Neural progenitor cell (in vitro differentiated cells): ENCODE measurements at places on chromosomes 6 and 20.

- peak; percentile 42 for DNase-seq
Observed at GRCh38 chr6:163460307-163460782, 45.8 kb downstream of the QKI start.

GRCh38 chr20:43515628-43516027 lies 8.1 kb downstream of the L3MBTL1 start:
- no peak for DNase-seq

DNA sequence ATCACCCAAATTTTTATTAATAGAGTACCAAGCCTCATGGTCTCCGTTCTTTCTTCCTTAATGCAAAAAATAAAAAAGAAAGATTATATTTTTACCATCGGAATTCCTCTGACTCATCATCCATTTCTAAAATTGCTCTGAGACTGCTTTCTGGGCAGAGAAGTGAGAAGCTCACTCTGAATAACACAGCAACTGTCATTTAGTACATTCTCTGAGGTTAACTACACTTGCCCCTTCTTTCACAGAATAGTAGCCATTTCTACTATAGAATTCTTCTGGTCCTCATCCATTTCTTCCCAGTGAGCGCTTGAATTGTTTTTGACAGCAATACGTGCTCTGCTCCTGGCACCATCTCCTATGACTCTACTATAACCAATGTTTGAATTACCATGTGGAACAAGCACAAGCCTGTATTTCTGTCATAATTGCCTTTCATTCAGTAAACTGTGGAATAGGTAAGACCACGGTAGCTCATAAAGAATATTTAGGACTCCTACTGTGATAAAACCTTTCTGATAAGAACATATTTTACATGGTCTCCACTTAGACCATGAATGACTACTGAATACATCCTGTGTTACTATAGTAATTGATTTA lies 435.5 kb upstream of the NRSN1 start:
- no peak for DNase-seq

DNA sequence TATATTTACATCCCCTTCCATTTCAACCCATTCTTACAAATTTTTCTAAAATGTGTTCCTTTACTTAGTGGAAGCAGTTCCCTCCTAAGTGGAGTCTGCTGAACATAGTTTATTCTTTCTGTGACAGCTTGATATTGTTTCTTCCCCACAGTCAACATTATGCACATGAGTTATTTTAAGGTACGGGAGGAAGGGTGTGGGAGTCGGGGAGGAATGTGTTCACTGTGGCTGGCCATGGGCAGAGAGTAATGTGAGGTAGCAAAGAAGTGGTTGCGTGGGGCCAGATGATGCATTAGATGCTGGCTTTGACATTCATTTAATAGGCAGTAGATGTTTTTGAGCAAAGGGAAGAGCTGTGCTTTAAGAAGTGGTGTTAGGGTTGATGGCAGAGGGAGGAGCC lies 98.5 kb downstream of the ARMC2 start:
- DNase-seq: no peak

DNA sequence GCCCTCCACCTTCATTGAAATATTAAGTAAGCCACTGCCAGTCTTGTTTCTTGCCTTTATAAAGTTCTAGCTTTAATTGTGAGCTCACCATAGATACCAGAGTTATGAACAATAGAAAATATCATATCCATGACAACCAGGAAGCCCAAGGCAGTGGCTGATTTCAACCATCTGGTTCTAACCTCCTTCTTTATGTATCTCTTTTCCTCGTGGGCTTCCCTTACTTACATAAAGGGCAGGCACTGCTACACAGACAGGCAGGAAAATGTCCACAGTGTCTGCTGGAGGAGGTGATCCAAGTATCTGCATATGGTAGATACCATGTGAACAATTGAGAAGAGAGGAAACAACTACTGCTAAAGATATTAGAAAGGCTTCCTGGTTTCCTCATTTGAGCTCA lies 65.2 kb upstream of the PRND start:
- DNase-seq: no peak

- no peak for DNase-seq
Observed at GRCh38 chr6:109790131-109790530, 99.0 kb downstream of the FIG4 start.

GRCh38 chr6:34904990-34905613 lies 16.0 kb downstream of the ANKS1A start:
- no peak for DNase-seq

DNA sequence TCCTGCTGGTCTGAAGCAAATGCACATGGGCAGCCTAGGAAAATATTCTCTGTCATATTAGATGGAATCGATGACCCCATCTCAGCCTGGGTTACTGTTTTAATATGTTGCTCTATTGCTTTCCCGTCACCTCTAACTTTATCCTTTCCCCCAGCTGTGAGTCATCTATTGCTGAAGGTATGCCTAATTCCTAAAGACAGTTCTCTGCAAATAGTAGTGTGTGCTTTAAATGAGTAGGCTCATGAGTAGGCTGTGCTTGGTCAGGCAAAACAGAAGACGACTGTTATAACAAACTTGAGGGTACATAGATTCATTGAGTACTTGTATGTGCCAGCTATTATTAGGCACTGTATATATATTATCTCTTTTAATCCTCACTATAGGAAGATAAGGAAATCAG lies 47.2 kb downstream of the CTNNBL1 start:
- no peak for DNase-seq

DNA sequence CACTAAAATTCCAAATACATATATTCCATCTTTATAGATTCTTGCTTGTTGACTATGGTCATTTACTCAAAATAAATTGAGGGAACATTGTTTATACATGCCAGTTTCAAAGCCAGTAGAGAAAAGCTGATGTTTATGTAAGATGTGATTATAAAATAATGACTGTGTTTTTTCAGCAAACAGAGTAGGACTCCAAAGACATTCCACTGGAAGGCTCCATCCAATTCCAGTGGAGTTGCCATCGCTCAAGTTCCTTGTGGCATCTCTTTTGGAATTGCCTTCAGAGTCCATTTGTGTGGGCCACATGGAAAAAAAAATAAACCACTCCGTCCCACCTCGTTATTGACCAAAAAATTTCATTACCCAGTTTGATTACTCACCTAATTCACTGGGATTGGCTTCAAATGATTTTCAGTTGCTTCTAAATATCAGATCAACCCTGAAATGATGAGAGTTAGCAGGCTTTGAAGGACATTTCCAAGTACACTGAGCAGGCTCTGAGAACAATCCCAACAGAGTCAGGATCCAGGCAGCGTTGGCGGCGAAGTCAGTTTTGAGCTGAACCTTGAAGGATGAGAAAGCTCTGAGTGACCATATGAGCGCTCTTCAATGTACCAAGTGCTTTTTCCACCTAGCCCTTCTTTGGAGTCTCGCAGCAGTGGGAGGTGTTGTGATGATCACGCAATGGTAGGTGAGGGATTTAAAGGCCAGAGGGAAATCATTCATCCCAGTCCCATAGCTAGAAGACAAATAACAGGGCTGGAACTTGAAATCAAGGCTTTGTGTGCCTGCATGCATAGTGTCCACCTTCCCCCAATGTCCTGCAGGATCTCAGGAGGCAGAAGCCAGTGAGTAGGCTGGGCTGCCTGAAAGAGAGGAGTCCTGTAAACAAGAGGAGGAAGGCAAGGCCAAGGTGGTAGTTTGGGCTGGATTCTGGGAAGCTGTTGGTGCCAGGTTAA lies 281.7 kb downstream of the CDC5L start:
- no peak for DNase-seq

DNA sequence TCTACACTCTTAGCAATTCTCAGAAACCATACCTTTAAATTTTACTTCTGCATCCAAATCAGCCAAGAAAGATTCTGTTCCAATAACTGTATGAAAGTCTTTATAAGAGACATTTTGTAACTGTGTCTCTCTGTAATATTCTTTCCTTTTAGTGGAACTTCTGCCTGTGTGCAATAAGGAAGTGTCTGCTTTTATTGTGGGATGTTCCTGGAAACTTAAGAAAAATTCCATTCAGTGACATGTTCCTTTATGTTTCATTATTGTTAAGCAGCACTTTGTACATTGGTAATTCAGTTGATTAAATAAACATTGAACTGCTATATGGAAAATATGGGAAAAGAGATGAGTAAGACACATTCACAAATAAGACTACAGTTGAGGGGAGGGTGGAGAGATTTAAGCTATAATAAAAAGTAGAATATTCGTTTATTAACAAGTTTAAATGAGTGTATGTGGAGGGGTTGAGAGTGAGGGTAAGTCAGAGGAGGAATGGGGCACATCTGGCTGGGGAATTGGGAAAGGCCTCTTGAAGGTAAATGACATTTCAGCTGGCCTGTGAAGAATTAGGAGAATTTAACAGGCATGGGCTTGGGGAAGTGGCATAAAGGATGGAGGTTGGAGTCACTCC lies 11.9 kb downstream of the NUS1 start:
- DNase-seq: no peak

DNA sequence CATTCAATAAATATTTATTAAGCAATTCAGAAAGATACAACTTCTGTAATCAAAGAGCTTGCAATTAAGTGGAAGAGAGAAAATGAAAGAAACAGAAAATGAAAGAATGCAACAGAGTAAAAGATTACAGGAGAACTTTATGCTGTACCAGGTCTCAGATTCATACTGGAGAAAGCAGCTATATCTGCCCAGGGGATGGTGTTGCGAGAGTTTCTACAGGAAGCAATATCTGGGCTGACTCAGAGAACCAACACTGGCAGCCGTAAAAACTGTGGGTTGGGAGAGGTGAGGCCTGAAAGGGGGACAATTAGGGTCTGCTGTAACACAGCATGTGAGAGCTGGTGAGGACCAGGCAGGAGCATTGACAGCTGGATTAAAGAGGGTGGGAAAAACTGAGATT lies 256.7 kb upstream of the TCF21 start:
- no peak for DNase-seq

- no peak for DNase-seq
Observed at GRCh38 chr6:156589281-156589680, 187.9 kb upstream of the ARID1B start.

DNA sequence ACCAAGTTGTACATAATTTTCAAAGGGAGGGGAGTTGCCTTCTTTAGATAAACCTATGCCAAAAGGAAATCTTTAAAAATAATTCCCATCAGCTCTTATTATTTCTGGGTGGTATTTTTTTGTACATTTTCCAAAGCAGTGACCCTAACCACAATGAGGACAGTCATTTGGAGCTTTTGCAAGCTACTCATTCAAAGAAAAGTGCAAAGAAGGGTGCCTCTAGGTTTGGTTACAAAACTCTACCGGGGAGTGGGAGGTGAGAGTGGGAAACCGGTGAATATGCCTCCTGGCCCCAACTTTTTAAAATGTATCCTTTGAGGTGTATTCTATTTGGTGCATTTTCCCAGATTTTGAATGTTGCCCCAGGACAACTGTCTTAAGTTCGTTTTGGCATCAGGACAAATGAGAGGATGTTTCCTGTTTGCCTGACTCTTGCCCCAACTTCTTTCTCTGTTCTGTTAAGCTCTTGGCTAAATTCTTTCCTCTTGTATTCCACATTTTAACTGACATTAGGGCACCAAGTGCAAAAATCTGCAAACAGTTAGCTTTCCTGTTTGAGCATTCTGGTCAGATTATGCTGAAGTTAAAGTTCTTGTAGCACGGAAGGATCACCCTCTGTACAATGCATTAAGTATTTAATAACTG lies 78.9 kb downstream of the SLX4IP start:
- no peak for DNase-seq

GRCh38 chr6:30839671-30840070 lies 44.6 kb upstream of the DDR1 start:
- no peak for DNase-seq

DNA sequence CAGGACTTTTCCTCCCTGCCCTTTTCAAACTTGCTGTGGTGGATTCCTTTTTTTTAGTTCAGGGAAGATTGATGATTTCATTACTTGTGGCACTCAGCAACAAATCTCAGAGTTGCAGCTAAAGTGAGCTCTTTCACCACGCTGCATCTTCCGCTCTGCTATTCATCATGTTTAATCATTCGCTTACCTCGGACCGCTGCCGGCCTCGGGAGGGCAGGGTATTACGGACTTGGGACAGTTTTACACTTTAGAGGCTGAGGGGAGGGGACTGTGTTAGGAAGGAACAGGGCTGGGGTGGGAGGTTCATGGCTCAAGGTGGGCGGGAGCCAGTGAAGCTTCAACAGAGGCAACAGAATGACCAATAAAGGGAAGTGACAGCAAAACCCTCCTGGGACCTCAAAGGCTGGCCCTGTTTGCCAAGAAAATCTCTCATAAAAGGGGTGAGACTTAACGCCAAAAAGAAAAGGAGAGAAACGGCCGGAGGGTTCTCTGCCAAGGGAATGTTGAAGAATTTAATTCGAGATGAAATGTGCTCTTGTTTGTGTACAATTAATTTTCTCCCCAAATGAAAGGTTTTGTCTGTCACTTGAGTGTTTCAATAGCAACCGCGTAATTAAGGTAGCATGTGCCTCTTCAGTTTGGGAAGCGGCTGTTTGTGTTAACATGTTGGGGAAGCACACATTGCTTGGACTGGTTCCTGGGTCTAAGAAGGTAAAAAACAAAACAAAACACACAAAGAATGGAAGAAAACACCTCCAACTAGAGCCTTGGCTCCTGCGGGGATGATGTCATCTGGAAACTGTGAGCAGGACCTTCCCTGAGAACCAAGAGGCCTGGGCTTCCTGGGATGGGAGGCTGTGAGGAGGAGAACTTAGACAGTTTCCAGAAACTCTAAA lies 72.5 kb upstream of the SULF2 start:
- DNase-seq: no peak

- DNase-seq: no peak
Observed at GRCh38 chr6:136338486-136338885, 48.8 kb upstream of the BCLAF1 start.

DNA sequence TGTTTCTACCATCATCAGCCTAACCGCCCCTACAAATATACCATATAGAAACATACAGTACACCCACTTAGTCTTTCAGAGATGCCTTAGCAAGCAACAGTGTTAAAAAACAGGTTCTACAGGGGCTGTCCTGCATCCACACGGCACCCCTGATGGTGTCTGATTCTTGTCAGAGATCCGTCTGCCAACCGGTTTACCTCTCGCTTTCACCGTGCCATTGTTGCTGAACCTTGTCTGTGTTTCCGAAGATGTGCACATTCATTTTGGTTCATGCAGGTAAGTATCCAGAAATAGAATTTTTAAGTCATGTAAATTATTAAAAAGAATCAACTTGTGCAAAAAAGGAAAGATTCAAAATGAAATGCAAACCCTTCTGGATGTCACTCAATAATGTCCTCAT lies 52.9 kb downstream of the EPHA7 start:
- no peak for DNase-seq

- DNase-seq: no peak
Observed at GRCh38 chr20:25051386-25052155, 6.4 kb downstream of the ACSS1 start.

DNA sequence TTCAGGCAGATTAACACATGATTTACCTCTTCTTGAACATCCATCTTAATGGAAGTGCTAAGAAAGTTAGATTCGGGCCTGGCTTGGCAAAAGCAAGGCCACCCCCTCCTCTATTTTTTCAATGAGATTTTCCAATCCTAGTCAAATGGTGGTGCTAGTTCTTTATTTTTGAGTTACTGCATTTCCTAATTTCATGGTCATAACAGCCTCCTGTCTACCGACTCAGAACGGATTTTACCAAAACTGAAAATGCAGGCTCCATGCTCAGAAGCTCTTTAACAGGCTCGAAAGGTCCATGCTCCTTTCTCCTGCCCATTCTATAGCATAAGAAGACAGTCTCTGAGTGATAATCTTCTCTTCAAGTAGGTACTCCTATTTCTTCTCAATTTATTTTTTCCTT lies 117.2 kb upstream of the ESR1 start:
- DNase-seq: no peak
